Neural crest cell (in vitro differentiated cells): ENCODE measurements at places on chromosomes 3 and 15. TPM values are rescaled to one million over a fixed set of nuclear protein-coding genes. Genes with fewer than 3 reads are reported as not detected.

The CKMT1A gene
- 4.9 and 5.3 TPM in 2 replicates for total RNA-seq

The MUC20 gene
- total RNA-seq: 2.3 and 3.0 TPM in 2 replicates

The TICRR gene
- 43.0 and 44.9 TPM in 2 replicates for total RNA-seq

The SERPINI2 gene
- total RNA-seq: 0.56 and 0.86 TPM in 2 replicates

The SIAH2 gene
- 18.2 and 18.5 TPM in 2 replicates for total RNA-seq
